Right hindlimb (tissue), 1 donor: ENCODE measurements at places on chromosomes 12 and 14.

- DNase-seq, result no peak
Measured at GRCh38 chr14:99716850-99717681, 33.0 kb downstream of the CYP46A1 start.

DNA sequence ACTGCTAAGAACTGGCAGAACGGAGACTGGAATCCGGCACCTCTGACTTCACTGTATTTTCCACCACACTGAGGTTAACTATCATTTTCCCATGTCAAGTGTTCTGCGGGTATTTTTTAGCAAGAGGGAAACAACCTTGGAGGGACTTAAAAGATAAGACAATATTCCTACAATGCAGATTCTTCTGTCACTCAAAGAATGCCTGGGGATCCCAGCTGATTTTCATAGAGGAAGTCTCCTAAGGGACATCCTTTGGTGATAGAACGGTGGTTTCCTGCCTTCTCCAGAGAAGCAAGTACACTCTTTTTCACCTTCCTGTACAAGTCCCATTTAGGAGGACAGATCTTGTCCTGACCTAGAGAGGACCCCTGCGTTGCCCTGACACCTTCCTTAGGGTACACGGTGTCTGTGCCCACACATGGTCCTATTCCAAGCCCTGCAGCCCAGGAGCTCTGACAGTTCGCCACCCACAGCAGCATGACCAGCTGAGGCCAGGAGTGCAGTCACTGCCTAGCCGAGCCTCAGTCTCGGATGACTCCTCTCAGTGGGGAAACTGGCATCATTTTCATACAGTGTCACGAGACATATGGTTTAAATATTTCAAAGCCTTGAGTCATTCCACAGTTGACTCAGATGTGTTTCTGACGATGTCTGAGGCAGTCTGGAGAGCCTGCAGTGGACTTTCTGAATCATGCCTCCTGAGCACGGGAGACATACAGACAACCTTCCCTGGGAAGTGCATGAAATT lies 181.3 kb upstream of the FKBP4 start:
- DNase-seq, result no peak

- DNase-seq, result no peak
Measured at GRCh38 chr12:107349008-107349747, 255.8 kb upstream of the CRY1 start.

GRCh38 chr12:75245108-75245507 lies 35.5 kb upstream of the KCNC2 start:
- no peak for DNase-seq

DNA sequence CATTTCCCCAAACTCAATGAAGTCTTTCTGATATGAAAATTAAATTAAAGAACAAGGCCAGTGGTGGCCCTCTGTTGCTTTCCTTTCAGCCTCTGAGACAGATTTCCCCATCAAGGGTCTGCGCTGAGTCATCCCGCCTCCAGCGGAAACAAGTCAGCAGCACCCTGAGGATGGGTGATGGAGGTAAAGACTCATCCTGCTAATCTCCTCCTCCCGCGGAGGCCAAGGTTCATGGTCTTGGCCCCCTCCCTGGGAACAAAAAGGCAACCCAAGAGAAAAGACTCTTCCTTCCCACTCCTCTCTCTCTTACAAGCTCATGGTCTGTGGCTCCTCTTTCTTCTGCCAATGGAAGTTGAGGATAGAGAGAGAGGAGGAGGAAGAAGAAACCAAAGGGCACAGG lies 9.0 kb upstream of the NUMB start:
- DNase-seq, result no peak

DNA sequence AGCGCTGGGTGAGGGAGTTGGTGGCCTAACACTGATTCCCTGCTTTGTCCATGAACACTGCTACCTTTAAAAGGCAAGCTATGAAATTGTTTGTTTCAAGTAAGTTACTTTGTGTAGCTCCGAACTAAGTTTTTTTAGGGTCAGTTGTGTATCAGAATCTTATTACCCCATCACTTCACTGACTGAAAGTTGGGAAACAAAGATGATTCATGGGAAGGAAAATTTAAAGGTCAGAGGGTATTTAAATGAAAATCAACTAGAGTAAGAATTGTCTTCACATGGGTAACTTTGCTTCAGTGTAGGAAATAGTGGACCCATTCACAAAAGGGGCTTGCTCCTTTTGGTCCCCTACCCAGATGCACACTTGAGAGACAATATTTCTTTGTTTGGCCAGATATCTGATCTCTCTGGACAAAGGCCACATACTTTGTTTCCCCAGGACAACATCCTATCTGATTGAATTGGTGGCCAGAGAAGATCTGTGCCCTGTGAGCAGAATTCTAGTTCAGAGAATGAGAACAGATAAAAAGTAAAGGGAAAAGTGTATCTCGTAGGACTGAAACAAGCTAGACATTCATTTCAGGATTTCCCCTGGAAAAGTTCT lies 53.5 kb downstream of the RAB35 start:
- DNase-seq, result no peak

- DNase-seq, result no peak
Measured at GRCh38 chr14:100401792-100402191, 78.7 kb downstream of the SLC25A47 start.

DNA sequence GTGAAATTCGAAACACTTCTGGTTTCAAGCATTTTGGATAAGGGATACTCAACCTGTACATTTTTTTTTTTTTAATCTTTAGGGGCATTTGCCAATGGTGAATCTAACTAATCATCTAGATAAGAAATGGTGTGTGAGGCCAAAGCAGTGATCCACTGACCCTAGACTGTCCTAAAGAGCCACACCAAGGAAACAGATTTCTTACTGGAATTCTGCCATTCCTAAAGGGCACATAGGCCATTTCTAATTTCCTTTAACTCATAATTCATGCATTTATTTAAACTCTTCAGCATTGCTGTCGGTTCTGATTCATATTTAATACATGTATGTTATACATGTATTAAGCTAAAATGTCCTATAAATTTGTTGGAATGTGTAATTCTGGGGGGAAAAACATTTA lies 47.2 kb downstream of the FRS2 start:
- no peak for DNase-seq

DNA sequence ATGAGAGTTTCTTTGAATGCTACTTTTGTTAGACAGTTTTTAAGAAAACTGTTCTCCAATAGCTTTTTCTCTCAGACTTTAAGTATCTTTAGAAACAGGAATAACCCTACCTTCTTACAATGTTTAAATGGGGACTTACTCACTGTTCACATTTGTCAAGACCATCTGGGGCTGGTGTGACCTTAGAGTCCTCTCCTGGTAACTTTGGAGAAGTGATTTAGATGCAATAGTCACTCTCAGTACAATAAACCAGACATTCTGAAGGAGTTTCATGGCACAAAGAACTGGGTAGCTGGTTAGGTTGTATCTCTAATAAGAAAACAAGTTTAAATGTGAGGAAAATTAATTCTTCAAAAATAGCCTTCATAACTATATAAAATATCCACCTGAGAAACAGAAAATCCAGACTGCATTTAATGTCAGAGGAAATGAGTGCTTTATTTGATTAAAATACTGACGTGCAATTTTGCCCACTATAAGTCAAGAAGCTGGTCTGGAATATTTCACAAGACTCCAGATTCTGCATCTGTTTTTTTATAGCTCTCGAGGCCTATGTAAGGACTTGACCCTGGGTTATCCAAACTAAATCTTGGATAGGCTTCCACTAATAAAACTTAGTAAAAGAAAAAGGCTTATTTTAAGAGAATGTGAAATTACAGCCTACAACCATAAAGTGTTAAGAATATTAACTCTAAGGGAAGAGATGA lies 108.7 kb downstream of the PTGER2 start:
- no peak for DNase-seq

- DNase-seq, result no peak
Measured at GRCh38 chr12:89622115-89622514, 86.5 kb downstream of the ATP2B1 start.

DNA sequence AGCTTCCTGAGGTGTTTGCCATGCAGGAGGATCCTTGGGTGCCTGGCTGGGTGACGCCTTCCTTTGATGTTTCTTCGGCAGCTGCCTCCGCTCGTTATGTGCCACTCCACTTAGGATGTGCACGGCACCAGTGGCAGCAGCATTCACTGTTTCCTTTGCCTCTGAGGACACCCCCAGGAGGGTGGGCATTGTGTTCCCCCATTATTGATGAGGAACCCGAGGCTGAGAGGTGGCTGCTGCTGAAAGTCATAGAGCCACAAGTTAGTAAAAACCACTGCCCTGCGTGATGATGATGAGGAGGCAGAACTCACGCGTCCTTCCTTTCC lies 41.2 kb downstream of the EP400 start:
- DNase-seq, result no peak

DNA sequence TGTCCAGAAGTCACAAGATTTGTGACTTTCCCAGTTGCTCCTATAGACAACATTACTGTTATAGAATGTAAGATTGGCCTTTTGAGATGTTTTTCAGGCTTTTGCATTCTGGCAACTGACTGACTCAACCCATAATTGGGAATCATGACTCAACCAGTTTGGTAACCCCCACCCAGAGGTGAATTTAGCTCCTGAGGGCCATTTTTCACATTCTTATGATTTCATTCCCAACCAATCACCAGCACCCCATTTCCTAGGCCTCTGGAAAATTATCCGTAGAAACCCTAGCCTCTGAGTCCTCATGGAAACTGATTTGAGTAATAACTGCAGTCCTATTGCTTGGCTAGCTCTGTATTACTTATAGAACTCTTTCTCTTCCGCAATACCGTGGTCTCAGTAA lies 626.0 kb upstream of the SEL1L start:
- DNase-seq, result no peak

GRCh38 chr14:48622980-48623379 lies 947.6 kb upstream of the MDGA2 start:
- no peak for DNase-seq

- no peak for DNase-seq
Measured at GRCh38 chr12:113874999-113875561, 91.0 kb downstream of the RBM19 start.

DNA sequence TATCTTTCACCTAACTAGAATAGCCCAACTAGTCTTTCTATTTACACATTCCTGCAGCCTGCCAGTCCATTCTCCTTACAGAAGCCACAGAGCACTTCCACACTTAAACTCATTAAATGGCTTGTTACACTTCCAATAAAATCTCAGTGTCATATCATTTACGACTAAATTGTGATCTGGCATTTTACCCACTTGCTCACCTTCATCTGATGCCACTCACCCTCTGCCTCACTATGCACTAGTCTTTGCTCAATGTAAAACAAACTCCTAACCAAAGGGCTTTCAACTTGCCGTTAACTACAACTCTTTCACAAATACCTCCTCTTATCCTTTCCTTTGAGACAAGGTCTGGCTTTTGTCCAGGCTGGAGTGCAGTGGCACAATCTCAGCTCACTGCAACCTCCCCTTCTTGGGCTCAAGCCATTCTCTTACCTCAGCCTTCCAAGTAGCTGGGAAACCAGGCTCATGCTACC lies 24.1 kb downstream of the YAF2 start:
- no peak for DNase-seq

- DNase-seq, result no peak
Measured at GRCh38 chr12:59405992-59406391, 189.8 kb upstream of the SLC16A7 start.

GRCh38 chr12:46103559-46104383 lies 113.4 kb upstream of the SCAF11 start:
- no peak for DNase-seq

DNA sequence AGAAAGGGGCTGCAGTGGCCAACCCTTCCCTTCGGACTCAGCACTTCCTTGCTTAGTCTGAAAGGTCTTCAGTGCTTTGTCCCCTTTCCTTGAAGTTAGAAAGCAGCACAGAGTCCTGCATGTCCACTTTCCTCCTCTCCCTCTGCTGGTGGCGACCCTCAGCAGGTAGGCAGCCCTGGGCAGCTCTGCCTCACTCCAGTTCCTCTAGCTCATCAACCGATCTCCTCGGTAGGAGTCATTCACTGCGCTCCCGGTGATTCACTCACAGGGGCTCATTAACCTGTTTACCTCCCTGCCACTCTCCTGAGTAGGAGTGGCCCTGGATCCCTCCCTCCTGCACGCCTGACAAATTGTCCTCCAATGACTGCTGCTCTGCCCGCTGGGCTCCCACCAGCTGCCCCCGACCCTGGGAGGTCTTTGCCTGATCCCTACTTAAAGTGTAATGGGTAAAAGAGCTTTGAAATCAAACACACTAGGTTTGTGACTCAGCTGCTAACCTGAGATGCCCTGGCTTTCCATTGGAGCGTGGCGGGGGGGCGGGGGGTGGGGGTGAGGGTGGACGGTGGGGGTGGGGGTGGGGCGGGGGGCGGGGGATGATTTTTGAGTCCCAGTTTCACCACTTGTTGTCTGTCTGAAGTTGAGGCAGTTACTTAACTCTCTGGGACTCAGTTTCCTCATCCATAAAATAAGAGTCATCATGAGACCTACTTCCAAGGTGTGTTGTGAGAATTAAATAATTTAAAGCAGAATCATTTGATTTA lies 4.2 kb downstream of the SCNN1A start:
- no peak for DNase-seq

- no peak for DNase-seq
Measured at GRCh38 chr12:30437044-30437443, 258.6 kb downstream of the IPO8 start.

DNA sequence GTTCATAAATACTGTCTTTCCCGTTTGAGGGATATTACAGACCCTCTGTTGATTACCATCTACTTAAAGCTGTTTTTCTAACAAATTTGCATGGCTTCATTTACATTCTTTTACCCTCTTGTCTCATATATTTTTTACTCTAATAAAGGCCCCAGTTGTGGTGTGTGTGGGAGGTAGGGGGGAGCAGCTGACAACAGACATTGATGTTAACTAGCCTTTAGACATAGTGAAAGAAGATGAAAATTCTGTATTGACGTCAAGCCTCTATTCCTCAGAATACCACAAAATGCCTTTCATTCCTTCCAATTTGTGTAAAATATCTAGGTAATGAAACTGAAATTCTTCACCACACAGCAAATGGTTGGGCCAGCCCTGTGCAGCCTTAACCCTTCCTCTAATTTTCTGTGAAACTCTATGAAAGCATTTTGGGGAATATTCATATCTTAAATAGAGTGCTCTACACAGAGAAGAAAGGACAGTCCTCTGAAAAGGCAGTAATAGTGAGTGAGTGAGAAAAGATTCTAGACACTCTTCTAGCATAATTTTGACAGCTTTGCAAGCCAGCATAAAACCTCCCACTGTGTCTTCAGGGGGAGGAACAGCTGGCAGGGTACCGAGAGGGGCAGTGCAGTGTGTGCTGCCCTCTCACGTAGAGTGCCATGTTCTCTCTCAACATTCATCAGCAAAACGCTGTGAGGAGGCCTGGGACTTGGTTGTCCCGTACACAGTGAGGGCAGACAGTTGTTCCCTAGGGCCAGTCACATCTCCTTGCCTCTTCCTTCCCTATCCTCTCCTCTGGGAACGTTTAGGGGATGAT lies 20.1 kb upstream of the CERS5 start:
- peak; percentile 38 for DNase-seq

DNA sequence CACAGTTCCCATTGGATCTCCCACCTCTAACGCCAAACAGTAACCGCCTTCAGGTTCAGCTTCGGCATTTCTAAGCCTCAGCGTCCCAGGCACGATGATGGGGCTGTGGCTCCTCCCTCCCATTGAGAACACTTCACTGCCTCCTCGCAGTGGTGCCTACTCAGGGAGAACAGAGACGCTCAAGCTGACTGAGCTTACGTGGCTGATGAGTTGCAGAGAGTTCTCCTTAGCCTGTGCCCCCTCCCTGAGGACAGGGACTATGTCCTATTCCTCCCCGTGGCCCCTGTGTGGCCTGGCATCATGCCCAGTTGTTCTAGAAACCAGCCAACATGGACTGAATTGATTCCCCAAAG lies 87.0 kb downstream of the ITPK1 start:
- no peak for DNase-seq

GRCh38 chr14:64438181-64438841 lies 27.0 kb upstream of the AKAP5 start:
- DNase-seq, result no peak
